ENCODE measurements at places on chromosomes 4 and X. TPM values are rescaled to one million over a fixed set of nuclear protein-coding genes. Genes with fewer than 3 reads are reported as not detected.
A peak's percentile ranks its signal among the peaks of the same experiment; 100 is the strongest.

Gene COX7B2
- not detected for total RNA-seq

DNA sequence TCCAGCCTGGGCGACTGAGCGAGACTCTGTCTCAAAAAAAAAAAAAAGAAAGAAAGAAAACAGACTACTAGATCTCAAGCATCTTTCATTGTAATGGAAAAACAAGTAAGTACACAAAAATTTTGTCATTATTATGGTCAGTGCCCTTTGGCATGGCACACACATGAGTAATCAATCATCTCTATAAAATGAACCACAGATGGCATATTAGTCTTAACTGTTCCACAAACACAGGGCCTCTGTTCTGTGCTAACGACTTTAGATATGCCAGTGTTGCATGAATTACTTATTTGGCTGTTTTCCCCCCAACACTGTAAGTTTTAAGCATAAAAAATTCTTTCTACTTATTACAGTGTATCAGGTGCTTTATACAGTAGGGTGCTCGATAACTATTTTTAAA lies 90.4 kb downstream of the COX7B2 start:
- no peak for DNase-seq

DNA sequence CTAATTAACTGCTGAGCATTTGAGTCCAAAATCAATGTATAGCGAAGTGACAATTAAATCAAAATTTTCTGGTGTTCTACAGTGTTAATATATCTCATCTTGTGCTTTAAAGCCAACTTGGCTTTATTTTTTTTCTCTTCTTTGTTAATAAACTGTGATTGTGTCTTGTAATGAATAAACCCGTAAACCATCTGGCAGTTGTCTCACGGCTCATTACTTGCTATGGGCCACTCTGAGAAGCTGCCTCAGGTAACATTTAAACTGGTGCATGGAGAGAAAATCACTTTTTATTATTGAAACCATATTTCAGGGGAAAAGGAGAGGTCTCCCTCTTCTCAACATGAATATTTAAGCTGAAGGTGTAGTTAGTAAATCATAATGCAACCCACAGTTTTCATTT lies 694.0 kb downstream of the KCTD8 start:
- DNase-seq, result no peak

- DNase-seq, result peak; percentile 60
Observed at GRCh38 chrX:16445166-16445752, 204.7 kb upstream of the S100G start.

DNA sequence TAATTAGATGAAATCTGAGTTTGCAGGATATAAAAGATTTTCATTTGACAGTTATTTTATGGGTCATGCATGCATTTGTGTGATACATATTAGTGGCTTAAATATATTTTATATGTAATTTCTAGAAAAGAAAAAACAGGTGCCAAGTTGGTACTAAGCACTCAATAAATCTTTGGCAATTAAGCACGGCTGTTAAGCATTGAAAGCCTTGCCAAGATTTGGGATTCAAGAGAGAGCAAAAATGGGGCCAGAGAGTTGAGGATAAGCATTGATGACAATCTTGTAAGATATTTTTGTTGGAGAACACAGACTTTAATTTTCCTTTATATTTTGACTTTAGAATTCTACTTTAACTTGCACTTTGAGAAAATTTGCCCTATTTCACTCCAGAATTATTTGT lies 249.8 kb upstream of the MAD2L1 start:
- DNase-seq, result no peak

- DNase-seq, result peak; percentile 58
Observed at GRCh38 chrX:3638280-3638873, 75.1 kb downstream of the PRKX start.

- DNase-seq, result no peak
Observed at GRCh38 chr4:55517526-55518229, 29.0 kb downstream of the CLOCK start.

DNA sequence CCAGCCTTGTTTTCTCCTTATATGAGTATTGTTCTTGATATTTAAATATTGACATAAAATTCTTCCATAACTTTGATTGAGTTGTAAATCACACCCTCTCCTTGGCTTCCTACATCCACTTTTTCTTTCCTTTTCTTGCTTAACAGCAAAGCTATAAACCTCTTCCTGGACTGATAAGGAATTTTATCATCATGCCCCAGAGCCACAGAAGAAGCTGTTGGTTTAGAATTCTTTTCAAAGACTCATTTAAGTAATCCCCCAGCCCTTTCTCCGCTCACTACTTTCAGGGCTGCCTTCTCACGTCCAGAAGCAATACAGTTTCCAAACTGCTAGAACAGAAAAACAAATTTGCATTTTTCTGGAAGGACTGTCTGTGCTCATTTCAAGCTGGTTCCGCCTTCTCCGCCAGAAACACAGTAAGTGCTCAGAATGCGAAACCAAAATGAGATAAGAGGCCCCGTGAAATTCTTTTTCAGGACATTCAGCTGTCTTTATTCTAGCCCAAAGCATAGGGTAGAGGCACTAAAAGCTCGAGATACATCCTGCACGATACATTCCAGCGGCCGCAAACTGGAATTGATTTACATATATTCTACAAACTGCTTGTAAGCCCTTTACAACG lies 849 bp downstream of the MID1 start:
- DNase-seq, result no peak

DNA sequence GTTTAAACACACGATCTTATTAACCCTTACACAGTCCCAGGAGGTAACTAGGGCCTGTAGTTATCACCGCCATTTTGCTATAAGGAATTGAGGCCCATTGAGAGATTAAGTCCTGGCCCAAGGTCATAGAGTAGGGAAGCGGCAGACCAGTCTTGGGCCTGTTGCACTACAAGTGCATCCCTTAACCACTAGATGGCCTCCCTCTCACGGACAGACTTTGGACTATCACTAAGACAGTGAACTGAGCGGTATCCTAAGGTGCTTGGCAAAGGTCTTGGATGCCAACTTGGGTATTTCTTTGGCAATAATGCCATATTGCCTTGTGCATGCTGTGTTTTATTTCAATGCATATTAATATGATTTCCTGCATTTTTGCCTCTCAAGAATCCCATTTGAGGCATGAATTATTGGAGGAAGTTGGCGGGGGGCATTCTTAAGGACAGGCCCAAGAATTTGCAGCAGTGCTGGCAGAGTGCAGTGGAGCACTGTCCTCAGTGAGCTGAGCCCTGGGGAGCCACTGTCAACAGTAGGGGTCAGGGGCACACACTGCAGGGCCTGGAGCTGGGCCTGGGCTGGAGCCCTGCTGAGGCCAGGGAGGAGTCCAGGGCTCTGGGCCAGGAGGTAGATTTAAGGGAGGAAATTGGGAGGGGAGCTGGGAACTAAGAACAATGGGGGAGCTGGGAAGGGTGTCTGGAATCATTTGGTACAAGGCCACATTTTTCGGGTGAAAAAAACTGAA lies 147.4 kb downstream of the SMIM20 start:
- peak; percentile 85 for DNase-seq

GRCh38 chrX:114930227-114930626 lies 87.2 kb downstream of the IL13RA2 start:
- DNase-seq, result no peak

Gene TMSB15C
- total RNA-seq, result 3.9 TPM

DNA sequence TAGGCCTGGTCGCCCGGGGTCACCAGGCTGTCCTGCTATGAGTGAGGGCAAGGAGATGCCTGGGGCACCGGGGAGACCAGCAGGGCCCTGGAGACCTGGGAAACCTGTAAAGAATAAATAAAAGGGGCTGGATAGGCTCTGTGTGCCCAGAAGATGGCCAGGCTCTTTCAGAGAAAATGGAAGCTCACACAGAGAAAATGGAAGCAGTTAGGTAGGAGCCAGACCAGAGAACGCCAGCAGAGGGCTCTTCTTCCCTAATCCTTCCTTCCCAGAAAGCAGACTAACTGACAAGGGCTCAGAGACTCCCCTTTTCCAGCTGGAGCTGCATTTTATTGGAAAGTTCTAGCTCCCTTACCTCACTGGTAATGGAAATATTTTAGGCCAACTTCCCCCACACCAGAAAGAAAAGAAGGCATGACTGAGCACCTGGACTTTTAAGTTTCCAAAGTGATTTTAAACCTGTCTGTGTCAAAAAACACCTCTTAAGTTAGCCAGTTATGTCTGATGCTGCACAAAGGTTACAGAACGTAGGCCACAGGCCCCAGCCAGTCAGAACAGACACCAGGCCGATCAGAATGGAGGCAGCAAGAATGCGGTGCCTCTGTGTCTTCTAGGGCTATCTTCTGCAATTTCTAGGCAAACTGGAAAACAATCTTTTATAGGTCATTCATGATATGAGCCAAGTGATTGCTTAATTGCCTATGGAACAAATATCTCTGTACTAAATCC lies 74.0 kb downstream of the ATG4A start:
- peak; percentile 66 for DNase-seq

- no peak for DNase-seq
Observed at GRCh38 chr4:8266508-8266907, 3.0 kb upstream of the HTRA3 start.

Gene RRH
- not detected for total RNA-seq

GRCh38 chr4:52512291-52512690 lies 146.8 kb downstream of the USP46 start:
- DNase-seq, result no peak

GRCh38 chrX:2578864-2579263 lies 78.1 kb upstream of the DHRSX start:
- DNase-seq, result no peak

Gene FMR1NB
- total RNA-seq, result not detected

GRCh38 chr4:163484906-163485305 lies 9.6 kb upstream of the TMA16 start:
- DNase-seq, result peak; percentile 88

DNA sequence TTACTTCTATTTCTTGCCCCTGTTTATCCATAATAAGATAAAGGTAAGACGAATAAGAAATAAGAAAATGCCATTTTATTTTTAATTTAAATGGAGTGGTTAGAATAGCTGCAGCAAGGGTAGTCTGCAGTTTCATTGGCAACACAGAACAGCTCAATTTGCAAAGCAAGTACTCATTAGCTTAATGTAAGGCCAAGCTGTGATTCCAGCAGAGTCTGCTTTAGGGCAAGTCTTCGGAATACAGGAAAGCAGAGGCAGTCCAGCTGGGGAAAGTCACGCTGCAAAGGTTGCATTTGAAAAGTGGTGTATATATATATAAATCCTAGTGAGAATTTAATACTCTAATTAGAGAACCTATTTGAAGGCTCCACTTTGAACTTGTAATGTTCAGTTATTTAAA lies 59.0 kb downstream of the ANXA10 start:
- DNase-seq, result peak; percentile 48

Gene MEPE
- not detected for total RNA-seq
